LHCN-M2 (cell line): ENCODE measurements at places on chromosomes 16 and 17. TPM values are rescaled to one million over a fixed set of nuclear protein-coding genes. Genes with fewer than 3 reads are reported as not detected.

- no peak for DNase-seq
Observed at GRCh38 chr17:36151891-36152638, 24.4 kb downstream of the TBC1D3B start.

DNA sequence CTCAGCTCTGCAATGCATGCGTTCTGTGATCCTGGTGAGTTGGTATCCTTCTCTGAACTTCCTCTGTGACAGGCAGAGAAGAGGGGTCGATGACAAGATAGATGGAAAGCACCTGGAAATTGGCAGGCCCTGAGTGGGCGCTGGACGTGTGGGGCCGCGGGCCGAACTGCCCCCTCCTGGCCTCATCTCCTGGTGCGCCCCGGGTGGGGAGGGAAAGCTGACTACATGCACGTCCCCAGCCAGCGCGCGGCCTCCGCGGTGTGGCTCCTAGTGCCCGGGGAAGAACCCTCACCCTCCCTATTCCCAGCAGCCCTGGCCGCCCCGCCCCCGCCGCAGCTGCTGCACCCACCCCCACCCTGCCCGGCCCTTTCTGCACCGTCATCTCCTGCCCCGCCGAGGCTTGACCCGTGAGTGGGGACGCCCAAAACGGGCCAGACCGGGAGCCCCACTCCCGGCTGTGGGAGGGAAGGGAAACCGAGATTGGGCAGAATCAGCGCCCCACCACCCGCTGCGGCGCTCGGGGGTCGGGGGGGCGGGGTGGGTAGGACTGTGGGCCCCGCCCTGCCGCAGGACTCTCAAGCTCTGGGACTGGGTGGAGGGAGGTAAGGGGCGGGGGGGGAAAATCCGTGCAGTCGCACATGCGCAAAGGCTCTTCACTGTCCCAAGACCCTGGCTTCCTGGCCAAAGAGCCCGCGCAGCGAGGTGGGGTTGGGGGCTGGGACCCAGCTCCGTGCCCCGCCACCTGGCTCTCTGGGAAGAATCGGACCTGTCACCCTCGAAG is at the start of gene NOL3:
Gene NOL3, plus strand, starts transcription at position 371 of the 781 bp plus-strand sequence.
- DNase-seq, result peak; percentile 93

DNA sequence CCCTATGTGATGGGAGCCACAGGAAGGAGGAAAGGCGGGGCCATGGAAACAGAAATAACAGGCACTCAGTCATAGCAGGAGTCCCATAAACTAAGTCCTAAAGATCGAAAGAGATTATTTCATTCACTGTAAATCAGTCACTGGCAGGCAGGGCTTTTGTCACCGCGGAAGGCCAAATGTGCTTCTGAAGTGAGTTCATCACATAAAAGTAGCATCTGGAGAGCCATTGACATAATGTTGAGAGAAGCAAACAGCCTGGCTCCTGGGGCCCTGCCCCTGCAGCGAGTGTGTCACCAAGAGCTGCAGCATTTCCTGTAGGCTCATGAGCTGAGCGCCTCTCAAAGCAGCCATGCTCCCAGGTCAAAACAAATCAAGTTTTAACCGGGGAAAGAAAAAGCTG is 476.2 kb downstream of the HAPSTR1 start:
- DNase-seq, result no peak

DNA sequence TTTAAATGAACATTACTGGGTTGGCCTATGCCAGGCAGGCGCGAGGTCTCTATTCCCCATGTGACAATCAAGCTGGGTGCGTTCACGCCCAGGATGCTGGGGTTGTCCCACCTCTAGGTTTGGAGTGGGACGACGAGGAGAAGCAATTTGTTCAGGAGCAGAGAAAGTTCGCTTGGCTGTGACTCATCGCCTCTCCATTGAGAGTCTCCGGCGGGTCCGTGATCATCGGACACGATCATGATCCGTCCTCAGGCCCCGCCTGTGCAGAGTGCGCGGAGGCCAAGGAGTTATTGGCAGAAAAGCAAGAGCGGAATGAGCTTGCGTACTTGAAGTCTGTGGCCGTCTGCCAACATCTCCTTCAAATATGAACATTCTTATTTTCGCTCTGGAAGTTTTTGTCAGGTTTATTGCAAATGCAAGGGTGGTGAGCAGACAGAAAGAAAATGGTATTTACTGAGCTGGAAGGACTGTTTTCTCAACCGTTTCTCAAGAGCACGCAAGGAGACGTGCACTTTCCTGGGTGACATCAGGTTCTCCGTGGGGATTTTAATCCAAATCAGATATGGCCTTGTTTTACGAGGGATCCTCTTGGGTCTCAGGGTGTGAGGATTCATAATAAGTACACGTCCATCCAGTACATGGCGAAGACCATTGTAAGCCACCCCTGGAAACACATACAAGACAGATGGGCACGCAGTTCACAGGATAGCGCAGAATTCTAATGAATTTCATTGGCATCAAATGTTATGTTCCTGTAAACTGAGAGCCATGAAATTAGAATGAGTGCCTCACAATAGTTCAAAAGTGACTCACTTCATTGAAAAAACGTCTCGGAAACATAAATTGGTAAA is 70.1 kb upstream of the CREBBP start:
- DNase-seq, result peak; percentile 93

KDM6B gene
- 1.8 and 2.1 TPM in 2 replicates for total RNA-seq

TBC1D3H gene
- total RNA-seq, result not detected in 2 replicates

- DNase-seq, result no peak
Observed at GRCh38 chr17:52147872-52148271, 10.6 kb downstream of the CA10 start.

DNA sequence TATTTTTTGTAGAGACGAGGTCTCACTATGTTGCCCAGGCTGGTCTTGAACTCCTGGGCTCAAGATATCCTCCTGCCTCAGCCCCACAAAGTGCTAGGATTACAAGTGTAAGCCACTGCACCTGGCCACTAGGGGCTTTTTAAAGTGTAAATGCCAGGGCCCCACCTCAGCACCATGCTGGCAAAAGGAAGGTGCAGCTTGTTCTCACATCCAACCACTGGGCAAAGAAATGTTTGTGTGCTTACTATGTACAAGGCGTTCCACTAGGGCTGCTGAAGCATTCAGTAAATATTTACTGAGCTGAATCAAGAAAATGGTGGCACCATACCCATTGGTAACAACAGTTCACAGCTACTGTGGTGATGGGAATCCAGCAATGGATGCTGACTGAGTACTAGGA is 22.6 kb downstream of the COG1 start:
- no peak for DNase-seq

DNA sequence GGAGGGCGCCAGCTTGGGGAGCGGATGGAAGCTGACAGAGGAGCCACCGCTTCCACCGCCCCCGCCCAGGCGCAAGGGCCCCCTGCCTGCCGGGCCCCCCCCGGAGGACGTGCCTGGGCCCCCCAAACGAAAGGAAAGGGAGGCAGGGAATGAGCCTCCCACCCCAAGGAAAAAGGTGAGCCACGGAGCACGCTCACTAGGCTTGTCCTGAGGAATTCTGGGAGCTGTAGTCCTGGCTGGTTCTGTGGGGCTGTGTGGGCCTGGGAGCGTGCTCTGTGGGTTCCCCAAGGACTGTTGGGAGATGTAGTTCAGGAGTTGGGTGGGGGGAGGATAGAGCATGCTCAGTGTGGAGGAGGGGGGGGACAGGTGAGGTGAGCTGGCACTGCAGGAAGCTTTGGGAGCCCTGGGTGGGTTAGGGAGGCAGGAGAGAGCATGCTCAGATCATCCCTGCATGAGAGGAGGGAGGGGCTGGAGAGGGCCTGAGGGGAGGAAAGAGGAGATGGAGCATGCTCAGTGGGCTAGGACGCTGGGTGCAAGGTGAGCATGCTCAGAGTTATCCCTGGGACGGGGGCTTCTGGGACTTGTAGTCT is 4.5 kb downstream of the FBXL19 start:
- DNase-seq, result peak; percentile 57

DNA sequence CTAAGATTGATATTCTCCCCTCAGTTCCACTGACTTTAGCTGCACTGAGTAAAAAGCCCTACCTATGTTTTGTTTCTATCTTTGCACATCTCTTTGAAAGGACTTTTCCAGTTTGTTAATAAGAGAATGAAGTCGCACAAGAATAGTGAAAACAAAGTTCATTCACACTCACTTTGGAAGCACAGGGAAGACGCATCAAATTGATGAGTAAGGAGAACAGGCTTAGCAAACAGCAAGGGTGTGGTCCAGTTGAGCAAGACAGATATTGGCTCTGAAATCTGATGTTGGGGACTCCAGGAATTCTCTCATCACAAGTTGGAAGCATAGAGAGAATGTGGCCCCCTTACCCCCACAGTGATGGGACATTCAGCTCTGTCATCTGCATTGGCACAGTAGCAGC is 221.3 kb downstream of the CDH11 start:
- DNase-seq, result no peak

KCNJ12 gene
- 0.64 and 0.98 TPM in 2 replicates for total RNA-seq

DNAH17 gene
- not detected in 2 replicates for total RNA-seq

VAMP2 gene
- 3.8 and 4.6 TPM in 2 replicates for total RNA-seq

MT1H gene
- total RNA-seq, result not detected in 2 replicates
